ENCODE measurements at places on chromosomes 1 and 21. TPM values are rescaled to one million over a fixed set of nuclear protein-coding genes. Genes with fewer than 3 reads are reported as not detected.

DNA sequence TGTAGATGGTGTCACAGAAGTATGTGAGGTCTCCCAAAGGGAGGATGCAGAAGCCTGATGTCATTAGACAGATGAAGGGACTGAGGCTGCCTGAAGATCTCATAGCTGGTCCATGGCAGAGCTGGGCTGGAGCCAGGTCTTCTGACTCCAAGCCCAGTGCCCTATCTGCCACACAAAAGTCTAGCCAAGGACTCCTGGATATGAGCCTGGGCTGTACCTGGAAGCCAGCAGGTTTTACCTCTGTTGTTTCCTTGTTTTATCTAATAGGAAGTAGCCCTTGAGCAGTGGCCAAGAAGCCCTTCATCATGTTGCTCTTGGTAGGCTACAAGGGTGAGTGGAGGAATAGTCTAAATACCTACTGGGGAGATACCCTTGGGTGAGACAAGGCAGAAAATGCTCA, 74.4 kb upstream of the SLC44A3 start:
- no peak overlapping the region for H3K27ac ChIP-seq
- H3K36me3 ChIP-seq = no peaks in the 10 kb centered on the region
- no peaks in the 10 kb centered on the region for H3K27me3 ChIP-seq

DNA sequence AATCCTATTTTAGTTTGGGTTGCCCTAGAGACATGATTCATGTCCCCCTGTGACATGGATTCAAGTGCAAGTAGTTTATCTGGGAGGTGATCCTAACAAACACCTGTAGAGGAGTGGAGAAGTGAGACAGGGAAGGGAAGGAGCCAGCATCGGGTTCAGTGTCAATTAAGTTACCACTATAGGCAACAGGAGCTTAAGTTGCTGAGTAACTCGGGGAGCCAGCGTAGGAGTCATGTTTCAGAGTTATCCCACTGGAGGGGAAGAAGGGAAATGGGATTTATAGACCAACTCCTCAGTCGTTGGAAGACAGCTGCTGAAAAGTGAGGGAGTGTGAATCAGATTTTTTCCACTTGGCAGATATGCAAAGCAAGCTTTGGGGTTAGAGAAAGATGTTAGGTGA, 54.9 kb downstream of the SLC30A7 start:
- H3K4me3 ChIP-seq = no peak overlapping the region
- DNase-seq = no peak
- no peak overlapping the region for H3K27ac ChIP-seq
- no peaks in the 10 kb centered on the region for H3K36me3 ChIP-seq
- H3K4me1 ChIP-seq = peaks cover 10% of the 10 kb centered on the region

- no peak overlapping the region for H3K4me3 ChIP-seq
- H3K27me3 ChIP-seq = no peaks in the 10 kb centered on the region
- H3K36me3 ChIP-seq = no peaks in the 10 kb centered on the region
- no peaks in the 10 kb centered on the region for H3K4me1 ChIP-seq
- no peak overlapping the region for H3K27ac ChIP-seq
These were observed 444.8 kb downstream of the PTPRC start for GRCh38 chr1:199083680-199084079.

DNA sequence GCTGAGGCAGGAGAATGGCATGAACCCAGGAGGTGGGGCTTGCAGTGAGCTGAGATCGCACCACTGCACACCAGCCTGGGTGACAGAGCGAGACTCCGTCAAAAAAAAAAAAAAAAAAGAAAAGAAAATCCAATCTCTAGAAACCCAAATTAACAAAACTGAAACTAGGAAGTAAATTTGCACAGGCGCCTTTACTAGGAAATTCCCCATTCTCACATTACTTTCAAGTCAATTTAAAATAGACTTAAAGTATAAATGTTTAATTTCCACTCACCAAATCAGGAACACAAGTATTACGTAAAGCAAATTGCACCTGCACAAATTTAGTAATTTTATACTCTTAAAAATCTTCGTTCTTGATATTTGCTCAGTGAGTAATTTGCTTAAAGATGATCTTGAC, 67.8 kb upstream of the BCAR3 start:
- H3K4me3 ChIP-seq = no peak overlapping the region
- no peak overlapping the region for H3K27ac ChIP-seq
- no peaks in the 10 kb centered on the region for H3K27me3 ChIP-seq
- H3K4me1 ChIP-seq = no peaks in the 10 kb centered on the region

Gene MARK1
- total RNA-seq = 12.9 TPM

All from tibial nerve (tissue), 4 donors.